ENCODE measurements at places on chromosomes 13 and 19. TPM values are rescaled to one million over a fixed set of nuclear protein-coding genes. Genes with fewer than 3 reads are reported as not detected.

- no peak for DNase-seq
Measured at GRCh38 chr19:35549174-35549788, 3.9 kb downstream of the TMEM147 start.

GRCh38 chr13:75556961-75557360 is 7.4 kb downstream of the UCHL3 start:
- DNase-seq: no peak

PNMA8C gene
- not detected for total RNA-seq

DNA sequence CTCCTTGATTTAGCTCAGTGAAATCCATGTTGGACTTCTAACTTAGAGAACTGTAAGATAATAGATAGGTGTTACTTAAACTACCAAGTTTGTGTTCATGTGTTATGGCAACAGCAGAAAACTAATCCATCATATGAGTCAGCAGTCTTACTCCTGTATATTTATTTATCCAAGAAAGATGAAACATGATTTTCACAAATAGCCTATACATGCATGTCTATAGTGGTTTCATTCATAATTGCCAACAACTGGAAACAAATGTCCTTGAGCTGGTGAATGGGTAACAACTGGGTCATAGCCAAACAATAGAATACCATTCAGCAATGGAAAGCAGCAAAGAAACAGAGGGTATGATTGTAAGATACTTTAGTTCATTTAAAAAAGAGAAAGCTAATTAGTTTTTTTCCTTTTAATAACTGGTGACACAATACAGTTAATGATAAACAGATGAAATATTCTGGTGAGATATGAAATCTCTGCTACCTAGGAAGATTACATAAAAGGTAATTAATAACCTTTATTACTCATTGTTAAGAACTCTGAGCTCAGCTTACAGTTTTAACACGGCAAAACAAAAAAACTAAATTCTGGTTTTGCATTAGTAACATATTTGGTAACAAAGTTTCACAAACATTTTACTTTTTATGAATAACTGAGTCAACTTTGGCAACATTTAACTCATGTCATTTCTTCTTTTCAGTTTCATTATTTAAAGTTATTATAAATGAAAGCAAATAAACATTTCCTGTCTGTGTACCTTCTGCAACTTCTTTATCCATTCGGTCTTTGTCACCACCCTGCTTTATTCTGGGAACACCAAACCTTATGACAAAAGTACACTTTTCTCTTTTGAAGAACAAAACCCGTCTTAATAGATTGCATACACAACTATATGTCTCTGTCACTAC is 181.3 kb downstream of the LIG4 start:
- no peak for DNase-seq

- no peak for DNase-seq
Measured at GRCh38 chr13:109158383-109158782, 529.0 kb downstream of the MYO16 start.

WDR88 gene
- total RNA-seq: not detected

DNA sequence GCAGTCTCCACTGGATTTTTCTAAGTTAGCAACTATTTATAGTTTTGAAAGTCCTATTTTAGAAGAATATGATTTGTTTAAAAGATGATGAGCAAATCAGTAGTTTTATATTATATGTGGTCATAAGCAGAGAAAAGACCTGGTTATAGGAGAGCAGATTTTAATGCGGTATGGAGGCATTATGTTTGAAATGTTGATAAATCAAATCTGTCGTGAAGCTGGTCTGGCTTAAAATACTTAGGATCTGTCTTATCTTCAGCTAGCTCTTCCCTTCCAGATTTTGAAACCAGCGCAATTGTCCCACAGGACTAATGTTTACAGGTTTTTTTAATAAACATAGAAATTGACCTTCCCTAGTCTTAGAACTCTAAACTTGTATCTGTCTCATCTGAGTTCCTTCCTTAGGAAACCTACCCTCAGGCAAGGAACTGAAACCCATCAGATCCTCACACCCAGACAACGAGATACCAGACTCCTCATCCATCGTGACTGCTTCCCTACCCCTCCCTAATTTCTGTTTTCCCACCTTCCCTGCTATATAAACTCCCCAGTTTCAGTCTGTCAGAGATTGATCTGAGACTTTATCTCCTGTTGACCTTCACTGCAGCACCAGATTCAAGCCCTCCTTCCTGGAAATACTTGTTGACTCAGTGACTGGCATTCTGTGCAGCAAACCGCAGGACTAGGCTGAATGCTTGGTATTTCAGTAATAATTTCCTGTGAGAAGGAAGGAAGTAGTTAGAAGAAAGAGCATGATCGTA is 37.8 kb upstream of the CXCL17 start:
- no peak for DNase-seq

- DNase-seq: no peak
Measured at GRCh38 chr19:28403690-28404089, 809.3 kb downstream of the UQCRFS1 start.

DNA sequence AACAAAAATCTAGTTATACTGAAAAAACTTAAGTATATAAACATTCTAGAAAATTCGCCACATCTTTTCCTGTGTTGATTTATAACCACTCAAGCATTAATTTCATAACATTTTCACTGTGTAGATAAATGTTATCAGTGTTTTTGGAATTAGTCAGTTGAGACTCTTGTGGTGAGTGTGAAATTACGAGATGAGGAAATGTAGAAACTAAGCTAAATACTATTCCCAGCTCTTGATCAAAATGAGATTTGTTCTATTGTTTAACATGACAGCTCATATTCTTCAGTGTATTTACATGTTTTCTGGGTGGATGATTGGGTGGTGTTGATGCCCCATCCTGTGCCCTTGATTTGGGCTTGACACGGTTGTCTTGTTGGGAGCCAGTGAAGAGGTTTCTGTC is 406.8 kb downstream of the DACH1 start:
- no peak for DNase-seq

PLPP2 gene
- total RNA-seq: 1.7 TPM

GSX1 gene
- not detected for total RNA-seq

DNA sequence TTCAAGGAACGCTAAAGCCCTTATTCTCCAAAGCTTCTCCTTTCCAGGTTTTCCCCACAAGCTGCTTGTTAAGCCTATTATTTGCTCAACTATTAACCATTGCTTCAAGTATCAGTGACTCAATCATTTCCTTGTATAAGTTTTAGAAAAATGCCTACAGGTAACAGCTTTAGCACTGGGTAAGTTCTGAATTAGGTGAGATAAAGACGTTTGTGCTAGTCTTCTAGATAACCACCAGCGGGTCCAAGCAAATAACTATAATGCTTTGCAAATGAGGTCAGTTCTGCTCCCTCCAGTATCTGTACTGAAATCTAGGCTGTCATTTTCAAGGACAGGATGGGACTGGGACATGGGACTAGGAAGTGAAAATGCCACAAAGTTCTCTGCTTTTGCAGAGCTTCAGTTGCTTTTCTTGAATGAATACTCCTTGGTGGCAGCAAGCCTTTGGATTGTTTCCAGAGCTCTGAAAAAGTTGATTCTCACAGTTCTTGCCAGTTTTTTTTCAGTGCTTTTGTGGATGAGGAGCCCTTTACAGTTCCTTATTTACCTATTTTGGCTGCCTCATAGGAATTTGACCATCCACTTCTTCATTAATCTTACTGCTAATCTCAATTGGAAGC is 1487.7 kb downstream of the EFNB2 start:
- DNase-seq: no peak

DNA sequence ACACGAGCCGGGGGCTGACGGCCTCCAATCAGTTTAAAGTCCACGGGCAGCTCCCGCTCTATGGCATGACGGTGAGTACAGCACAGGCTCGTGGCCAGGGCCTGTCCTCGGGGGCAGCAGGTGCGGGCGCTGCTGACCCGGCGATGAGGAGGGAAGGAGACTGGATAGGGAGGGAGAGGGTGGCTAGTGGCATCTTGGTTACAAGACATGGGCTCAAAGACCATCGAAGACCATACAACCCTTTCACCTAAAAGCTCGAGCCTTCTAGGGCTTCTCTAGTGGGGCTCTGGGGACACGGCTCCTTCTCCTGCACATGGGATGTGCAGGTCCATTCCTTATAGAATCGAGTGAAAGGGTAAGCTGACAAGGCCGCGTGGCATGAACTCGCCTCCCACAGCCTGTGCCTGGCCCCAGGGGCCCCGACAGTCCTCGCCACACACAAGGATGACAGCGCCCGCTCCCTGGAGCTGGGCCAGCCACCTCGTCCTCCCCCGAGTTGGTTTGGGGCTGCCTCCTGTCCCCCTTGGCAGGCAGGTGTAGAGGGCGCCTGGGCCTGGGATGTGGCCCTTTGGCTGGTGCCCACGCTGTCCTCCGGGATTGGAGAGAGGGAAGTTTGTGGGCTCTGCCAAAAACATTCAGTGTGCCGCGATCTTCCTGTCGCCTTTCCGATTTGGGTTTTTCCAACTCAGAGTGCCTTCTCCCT is 137.6 kb downstream of the STK24 start:
- DNase-seq: no peak

C3 gene
- total RNA-seq: 317 TPM

CALR3 gene
- not detected for total RNA-seq

CBY2 gene
- total RNA-seq: not detected

DNA sequence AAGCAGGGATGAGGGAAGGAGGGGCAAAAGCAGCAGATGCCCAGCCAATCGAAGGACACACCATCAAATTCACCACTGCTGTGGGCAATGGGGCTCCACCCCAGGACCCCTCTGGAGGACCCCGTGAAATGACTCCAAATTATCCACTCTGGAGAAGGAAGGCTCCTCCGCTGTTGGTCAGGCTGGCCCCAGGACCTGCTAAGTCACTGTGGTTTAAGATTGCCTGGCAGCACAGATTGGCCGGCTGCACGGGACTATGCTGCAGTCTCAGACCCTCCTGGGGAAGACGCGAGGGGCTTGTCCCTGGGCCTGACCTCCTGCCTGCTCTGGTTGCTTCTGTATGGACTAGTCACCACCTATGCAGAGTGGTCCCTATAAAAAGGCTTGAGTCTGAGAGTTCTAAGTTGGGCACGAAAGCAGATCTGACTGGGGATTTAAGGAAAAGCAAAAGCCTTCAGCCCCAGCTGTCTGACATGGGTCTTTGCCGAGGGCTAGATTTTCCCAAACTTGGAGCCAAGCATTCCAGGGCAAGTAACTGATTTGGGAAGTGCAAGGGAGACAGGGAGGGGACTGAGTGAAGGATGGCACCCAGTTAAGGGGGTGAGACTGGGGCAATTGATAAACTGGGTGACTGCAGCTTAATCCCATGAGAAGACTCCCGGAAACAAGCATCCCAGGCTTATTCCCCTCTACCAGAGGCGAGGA is 91.7 kb downstream of the TSHZ3 start:
- DNase-seq: no peak

ZNF772 gene
- 17.1 TPM for total RNA-seq

- DNase-seq: no peak
Measured at GRCh38 chr13:100828226-100828625, 153.6 kb upstream of the TMTC4 start.

DNA sequence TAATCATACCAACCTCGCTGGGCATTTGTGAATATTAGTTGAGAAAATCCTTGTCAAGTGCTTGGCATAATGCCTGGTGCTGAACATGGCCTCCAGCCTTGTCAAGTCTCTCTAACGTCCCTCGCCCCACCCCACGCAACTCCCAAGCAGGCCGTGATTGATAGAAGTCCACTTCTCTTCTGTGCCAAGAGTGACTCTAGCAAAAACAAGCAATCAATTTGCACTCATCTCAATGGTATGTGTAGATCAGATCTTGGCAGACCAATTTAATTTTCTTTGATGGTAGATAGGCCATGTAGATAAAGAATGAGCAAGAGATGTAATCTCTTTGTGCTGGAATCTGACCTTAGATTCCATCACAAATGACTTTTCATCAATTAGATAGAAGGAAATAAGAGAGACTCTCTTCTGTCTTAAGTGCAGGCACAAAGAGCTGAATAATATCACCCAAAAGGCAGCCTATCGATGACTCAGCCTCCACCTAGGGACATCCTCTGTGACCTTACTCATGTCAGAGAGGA is 31.0 kb upstream of the KATNAL1 start:
- no peak for DNase-seq

DNA sequence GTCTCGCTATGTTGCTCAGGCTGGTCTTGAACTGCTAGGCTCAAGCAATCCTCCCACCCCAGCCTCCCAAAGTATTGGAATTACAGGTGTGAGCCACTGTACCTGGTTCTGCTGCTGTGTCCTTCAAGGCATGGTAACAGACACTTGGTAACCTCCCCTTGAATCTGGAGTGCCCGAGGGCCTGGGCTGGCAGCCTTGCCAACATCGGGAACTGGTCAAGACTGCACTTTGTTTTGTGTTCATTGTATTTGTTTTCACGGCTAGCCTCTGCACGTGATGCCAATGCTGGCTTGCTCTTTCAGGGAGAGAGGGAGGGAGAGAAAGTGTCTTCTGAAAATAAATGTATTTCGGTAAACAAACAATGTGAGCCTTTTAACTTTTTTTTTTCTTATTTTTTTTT is 12.0 kb downstream of the CERS4 start:
- no peak for DNase-seq

DNA sequence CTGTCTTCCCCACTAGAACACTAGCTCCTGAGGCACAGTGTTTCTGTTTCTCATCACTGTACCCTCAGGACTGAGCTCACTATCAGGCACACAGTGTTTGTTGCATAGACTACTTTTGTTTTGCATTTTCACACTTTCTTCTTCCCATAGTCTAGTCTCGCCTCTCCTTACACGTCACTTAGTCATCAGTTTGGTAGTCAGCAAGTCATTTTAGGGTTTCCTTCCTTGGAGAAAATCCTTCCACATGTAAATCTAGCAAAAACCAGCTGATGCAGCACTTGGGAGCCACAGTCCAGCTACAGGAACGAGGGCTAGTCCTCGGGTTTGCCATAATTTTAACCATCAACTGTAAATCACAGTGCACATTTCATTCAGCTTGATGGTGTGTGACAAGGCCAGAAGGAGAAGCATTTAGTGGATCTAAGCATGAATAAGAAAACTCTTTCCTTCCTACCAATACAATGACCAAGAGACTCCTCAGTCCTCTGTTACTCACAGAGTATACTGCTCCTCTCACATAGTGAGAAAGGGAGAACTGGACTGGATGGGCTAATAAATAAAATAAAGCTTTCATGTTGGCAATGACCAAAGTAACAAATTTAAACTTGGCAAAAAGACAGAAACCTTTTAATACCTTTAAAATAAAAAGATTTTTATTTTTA is 221.0 kb downstream of the KLF12 start:
- DNase-seq: no peak
